ENCODE measurements at places on chromosomes 7 and 10.

- no peak for DNase-seq
These were observed 7.7 kb downstream of the CHPF2 start for GRCh38 chr7:151239837-151240459.

DNA sequence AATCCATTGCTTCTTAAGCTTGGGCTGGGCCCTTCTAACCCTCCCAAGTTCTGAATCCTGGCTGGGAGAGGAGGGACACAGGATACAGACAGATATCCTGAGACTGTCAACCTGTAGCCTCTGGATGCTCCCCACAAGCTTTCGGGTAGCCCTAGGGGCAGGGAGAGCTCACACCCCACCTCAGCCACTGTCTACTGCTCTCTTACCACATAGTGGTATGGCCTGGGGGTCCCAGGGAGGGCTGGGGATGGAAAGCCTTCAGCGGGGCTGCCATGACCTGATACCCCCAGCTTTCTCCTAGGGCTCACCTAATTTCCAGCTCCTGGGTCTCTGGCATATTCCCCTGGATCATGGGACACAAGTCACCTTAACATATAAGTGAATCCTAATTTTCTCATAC is 25.1 kb downstream of the CRHR2 start:
- DNase-seq, result no peak

DNA sequence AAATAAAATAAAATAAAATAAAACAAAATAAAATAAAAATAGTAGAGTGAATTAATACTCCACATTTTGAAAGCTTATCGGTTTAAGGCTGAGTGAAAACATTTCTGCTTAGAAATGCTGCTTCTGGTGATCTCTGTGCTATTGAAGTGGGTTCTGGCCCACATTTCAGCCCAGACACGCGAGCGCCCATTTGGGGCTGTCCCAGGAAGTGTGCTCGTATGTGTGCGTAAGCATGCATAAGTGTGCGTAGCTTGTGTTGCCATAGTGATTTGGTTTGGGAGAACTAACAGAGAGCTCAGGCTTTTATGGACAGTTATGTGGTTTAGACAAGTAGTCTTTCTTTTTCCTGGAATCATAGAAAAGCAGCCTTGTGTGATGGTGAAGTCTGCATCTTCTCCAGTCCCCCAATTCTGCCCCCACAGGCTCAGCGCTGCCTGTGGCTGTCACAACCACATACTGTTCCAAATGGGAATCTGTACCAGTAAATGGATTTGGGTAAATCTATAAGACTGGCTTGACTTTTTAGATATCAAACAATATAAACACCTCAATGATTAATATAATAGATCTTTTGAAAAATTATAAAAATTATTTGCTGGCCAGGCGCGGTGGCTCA is 29.8 kb upstream of the PURB start:
- DNase-seq, result no peak

DNA sequence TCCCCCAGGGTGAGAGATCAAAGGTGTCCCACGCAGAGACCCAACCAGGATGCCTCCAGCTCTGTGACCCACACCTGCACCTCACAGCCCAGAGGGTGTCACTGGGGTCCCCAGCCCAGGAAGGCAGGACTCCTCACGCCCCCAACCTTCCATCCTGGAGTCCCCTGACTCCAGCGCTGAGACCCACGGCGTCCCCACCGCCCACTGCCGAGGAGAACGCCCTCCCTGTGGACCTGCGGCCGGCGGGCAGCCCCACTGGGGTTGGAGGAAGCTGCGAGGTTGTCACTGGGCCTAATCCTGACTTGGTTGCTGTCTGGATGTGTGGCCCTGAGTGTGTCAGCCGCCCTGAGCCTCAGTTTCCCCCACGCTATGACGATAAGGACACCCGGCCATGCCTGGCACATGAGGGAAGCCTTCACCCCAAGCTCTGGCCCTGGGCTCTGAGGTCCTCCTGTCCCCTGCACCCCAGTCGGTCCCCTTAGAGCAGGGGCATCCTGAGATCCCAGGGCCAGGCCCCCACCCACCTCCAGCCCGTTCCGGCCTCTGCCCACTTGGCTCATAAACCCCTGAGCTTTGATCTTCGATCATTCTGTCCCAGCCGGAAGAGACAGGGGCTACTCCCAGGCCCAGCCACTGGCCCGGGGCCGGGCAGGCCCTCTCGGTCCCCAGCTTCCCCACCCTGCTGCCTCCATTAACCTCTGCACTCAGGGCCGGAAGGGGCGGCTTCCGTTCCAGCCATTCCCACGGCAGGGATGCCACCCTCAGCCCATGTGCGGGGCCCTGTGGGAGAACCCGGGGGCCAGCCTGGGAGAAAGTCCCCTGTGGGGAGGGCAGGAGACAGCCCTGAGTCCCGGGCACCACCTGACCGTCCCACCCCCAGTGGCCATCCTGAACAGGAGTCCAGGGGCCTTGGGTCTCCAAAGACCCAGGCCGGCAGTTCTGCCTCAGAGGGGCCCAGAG is 113.2 kb downstream of the MICALL2 start:
- no peak for DNase-seq

GRCh38 chr10:16923309-16923708 is 106.1 kb upstream of the RSU1 start:
- DNase-seq, result no peak

DNA sequence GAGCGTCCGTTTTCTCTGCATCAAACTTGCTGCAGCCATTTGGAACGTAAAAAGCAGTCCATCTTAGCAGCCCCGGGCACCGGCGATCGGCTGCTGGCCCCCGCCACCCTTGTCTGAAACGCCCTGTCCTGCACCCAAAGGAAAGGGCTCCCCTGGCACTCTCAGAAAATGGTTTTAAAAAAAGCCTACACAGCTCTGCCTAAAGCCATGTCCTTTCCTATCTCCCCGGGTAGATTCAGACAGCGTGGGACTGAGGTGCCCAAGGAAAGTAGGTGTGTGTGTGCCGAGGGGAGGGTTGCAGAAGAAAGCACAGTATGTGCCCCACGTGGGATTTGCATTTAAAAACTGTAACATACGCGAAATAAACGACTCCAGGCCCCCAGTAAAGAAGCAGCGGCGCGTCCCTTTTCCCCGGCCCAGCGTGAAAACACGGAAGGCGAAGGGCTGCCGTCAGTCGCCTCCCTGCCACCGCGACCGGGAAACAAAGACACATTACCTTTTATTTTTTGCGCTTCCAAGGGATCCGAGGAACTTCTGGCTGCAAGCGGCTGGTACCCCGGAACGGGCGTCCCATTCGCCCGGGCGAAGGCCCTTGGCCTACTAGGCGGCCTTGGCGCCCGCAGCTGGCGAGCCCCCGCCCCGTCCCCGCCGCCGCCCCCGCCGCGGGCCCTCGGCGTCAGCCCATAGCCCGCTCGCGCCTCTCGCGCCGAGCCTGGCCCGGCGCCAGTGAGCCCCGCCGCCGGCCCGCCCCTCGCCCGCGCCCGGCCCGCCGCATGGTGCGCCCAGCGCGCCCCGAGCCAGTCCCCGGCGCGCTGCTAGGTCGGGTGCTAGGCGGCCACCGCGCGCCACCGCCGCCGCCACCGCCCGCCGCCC is 304.6 kb downstream of the PRPF18 start:
- peak; percentile 35 for DNase-seq

GRCh38 chr10:74977913-74978847 is 133.3 kb upstream of the SAMD8 start:
- no peak for DNase-seq

- DNase-seq, result no peak
These were observed 155.3 kb downstream of the C10orf105 start for GRCh38 chr10:71564194-71564820.

DNA sequence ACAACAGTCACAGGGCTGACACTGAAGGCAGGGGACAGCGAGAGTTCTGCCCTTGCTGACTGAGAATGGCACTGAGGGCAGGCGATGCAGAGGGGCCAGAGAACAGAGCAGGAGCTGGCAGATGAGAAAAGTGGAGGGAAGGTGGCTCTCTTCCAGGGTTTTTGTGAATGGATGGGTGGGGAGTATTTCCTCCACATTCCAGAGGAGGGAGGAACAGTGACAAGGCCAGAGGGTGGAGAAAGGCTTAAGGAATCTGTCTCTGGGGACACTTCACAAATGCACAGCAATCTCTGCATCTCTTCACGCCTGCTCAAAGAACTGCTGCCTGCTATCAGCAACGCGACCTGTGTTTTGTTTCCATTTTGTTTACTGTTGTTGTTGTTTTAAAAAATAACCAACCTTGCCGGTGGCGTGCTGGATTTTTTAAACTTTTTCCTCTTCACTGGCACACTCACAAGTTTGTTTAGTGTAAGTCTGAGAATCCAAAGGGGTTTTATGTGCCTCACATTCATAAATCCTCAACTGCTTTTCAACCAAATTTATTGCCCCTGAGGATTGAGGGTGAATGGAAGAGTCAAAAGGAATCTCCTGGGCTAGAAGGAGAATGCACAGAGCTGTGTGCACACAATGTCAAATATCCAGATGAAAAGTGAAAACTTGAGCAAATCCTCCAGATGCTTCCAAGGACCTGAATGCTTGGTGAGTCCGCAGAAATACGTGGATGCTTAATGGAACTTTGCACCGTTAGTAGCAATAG is 129.3 kb downstream of the GLI3 start:
- DNase-seq, result peak; percentile 94

- no peak for DNase-seq
These were observed 601.3 kb upstream of the GHITM start for GRCh38 chr10:83538047-83538446.

DNA sequence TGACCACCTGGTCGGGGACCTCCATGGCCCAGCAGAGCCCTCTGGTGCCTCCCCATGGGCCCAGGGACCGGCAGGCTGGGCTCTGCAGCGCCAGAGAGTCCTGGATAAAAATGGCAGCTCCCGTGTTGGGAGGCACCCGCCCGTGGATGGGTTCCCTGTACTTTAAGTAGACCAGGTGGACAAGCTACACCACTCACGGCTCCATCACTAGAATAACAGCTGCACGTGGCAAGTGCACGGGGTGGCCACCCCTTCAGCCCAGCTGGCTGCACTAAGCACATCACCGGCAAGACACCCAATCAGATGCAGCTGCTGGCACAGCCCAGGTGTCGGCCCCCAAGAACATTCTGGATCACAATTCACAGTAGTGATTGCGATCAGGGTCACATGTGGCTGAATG is 69.8 kb downstream of the DIP2C start:
- DNase-seq, result no peak

GRCh38 chr10:33286157-33286934 is 48.1 kb downstream of the NRP1 start:
- no peak for DNase-seq

- peak; percentile 79 for DNase-seq
These were observed 290.6 kb downstream of the PRPF18 start for GRCh38 chr10:13877154-13877909.

GRCh38 chr7:140534743-140535142 is 55.4 kb upstream of the MKRN1 start:
- DNase-seq, result no peak

DNA sequence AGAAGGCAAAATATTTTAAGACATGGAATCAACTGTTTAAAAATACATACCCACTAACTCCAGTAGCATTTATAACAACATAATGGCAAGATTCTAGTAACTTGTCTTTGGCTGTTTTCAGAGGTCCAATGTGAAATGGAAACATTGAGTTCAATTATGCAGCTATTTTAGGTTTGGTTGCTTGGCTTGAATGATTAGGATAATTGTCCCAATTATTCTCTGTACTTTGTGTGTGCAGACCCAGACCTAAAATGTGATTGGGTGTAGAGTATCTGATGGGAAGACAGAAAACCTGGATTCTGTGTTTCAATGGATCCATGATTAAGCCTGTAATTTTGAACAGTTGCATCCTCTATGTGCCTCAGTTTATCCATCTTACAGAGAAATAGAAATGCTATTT is 392.7 kb upstream of the NFE2L3 start:
- DNase-seq, result no peak

DNA sequence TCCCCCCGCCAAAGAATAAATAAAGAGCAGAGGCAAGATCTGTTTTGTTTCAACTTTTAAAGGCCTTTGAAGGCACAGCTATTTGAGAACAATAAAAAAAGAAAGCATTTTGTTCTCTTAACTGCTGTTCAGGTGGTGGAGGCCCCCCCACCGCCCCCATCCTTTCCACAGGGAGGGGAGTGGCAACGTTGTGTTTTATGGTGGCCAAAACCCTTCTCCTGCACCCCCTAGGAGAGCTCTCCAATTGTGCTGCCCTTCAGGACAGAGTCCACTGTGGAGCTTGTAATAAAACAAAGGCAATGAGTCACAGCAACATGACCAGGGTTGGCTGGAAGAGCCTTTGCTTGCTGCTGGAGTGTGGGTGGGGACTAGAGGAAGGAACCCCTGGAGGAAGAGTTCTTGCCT is 987.9 kb downstream of the KCNMA1 start:
- peak; percentile 75 for DNase-seq

DNA sequence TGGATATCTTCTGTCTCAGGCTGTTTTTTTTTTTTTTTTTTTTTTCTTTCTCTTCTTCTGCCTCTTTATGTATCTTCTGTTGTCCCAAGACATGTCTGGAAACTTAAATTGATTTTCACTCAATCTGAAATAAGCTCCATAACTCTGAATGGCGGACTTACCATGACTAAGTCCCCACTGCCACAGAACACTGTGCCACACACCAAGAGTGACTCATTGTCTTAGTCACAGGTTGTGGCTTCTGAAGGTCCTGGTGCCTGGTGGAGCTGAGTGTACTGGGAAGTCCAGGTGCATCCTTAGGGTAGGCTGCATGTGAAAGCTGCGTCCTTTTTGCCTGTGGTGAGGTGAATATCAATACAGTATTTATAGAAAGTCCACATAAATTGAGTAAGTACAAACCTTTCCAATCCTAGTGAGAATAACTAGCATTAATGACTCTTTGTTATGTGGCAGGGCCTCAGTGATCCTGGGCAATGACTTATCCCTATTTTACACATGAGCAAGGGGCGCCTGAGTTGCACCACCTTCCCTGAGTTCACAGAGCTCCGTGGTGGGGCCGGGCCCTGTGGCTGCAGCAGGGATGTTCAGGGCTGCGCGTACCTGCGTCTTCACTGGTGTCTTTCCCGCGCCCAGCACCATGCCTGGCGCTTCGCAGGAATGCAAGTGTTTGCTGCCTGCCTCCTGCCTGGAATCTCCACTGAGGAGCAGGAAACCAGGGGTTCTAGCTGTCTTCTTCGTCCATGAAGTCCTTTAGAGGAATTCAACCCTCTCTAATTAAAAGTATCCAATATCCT is 4.3 kb downstream of the PFKP start:
- peak; percentile 79 for DNase-seq

DNA sequence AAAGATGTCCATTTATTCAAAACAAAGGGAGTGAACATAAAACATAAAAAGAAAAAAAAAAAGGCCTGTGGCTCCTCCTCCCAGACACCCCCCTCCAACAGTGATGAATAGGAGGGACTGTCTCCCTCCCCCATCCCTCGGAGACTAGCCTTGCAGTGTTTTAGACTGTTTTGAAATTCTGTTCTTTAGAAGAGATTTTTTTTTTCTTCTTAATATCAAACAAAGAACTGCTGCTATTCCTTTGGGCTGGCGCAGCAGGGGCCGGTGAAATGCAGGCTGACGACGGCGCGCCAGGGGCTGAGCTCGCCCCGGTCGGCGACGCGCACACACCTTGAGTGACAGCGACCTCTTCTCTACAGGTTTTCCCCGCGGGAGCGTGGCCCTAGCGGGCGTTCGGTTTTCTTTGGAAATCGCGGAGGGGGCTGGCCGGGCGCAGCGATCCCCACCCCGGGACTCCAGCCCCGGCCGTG is at the start of gene LANCL2:
TSS of gene LANCL2 (plus strand) at position 133 of the 470 bp plus-strand sequence. CDS start 689 bp downstream, outside the sequence.
- DNase-seq, result peak; percentile 26

DNA sequence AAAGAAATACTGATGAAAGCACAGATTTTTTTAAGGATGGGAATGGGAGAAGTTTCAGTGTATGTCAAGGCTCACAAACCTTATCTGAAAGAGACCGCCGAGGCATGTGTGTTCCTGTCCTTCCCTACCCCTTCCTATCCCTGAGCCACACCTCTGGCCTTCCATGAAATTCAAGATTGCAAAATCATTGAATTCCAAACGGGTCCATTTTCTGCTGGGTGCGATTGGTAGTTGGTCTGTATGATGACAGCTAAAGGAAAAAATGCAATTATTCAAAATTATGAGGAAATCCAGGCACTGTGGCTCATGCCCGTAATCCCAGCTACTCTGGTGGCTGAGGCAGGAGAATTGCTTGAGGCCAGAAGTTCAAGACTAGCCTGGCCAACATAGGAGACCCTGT is 170.1 kb downstream of the ARHGAP12 start:
- peak; percentile 61 for DNase-seq

Data from AG08395 (cell line).